ENCODE measurements at places on chromosomes 2 and 18.
A peak's percentile ranks its signal among the peaks of the same experiment; 100 is the strongest.

DNA sequence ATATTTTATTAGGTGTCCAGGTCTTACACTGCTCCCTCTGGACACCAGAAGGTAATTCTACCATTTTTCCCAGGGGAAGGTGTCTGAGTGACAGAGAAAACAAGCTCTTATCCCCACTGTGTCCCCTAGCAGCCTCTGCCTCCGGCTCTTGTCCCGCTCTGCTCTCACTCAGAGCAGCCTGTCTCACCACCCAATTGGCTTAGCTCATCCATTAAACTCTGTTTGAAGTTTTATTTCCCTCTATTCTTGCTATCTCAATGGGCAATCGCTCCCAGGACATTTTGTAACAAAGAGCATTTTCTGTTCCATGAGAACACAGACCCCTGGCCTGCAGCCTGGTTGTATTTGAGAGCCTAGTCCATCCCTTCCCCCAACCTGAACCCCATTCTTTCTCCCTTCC, 90.6 kb upstream of the LDAH start:
- no peak for DNase-seq

DNA sequence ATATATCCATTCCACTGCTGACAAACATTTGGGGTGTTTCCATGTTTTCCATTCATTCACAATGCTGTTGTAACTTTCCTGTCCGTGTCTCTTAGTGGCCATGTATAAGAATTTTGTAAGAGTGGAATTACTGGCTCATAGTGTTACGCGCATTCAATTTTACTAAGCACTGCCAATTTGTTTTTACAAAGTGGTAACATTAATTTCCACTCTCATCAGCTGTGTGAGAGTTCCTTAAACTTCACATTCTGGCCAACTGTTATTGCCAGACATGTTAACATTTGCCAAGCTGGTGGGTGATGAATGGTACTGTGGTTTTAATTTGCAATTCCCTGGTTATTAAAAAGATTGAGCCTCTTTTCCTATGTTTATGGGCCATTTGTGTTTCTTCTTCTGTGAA, 134.2 kb downstream of the DTNB start:
- DNase-seq, result no peak

- no peak for DNase-seq
Observed at GRCh38 chr18:6921571-6921970, 192.1 kb downstream of the ARHGAP28 start.

GRCh38 chr2:74740741-74741431, 86.8 kb downstream of the SEMA4F start:
- peak; percentile 95 for DNase-seq

GRCh38 chr2:229269146-229269545, 1.9 kb downstream of the PID1 start:
- DNase-seq, result no peak

- no peak for DNase-seq
Observed at GRCh38 chr18:8866679-8867078, 161.3 kb downstream of the MTCL1 start.

- no peak for DNase-seq
Observed at GRCh38 chr18:25443776-25444175, 91.8 kb upstream of the ZNF521 start.

DNA sequence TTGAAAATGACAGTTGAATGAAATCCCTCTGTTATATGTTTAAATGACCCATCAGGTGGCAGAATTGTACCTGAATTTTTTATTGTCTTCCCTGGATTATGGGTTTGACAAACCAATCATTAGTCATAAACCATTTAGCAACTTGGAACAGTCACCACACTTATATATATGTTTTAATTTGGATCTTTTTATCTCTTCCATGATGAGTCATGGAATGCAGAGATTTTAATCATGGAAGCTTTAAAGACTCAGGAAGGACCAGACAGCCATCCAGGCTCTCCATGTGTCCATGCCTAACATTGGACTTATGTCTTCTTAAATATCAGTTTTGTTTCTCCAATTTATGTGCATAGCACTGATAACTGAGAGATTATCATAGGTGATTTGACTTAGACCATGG, 188.3 kb upstream of the ZSWIM2 start:
- DNase-seq, result no peak

- no peak for DNase-seq
Observed at GRCh38 chr2:88077080-88077479, 9.5 kb downstream of the SMYD1 start.

- no peak for DNase-seq
Observed at GRCh38 chr2:8380566-8380965, 301.3 kb upstream of the ID2 start.

DNA sequence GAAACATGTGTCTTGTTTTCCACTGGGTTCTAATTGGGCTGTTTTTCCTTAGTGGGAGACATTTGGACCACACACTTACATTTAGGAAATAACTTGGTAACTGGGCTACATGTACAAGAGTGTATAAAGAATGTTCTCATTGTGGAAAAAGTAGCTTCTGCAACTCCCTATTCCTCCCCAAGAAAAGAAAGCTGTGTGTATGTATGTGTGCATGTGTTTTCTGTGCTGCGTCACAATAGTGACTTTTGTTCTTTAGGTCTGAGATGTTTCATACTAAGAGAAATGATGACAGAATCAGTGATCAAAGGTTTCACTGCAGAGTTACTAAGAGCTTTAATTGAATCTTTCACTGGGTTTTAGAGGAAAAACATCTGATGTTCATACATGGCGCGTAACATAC, 82.7 kb downstream of the TANC1 start:
- DNase-seq, result no peak

DNA sequence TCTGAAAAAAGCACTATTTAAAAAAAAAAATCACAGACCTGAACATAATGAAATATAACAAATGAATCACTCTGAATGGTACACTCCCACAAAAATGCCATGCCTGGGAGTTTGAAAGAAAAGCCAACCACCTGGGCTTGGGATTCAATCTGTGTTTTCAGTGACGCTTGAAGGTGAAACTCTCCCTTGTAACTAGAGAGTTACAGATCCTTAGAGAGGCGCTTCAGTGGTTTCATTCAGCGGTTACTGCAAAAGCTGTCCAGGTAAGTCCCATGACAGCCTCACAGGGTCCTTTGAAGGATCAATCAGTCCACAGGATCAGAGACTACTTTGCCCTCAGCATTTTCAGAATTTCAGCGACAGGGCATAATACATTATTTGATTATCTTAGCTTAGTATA, 627.3 kb downstream of the IRS1 start:
- DNase-seq, result no peak

GRCh38 chr2:161139098-161139987, 20.9 kb upstream of the TANK start:
- DNase-seq, result no peak

- no peak for DNase-seq
Observed at GRCh38 chr18:62998443-62998842, 283.1 kb downstream of the PHLPP1 start.
